Hepatocyte (in vitro differentiated cells): ENCODE measurements at places on chromosomes 4 and X. TPM values are rescaled to one million over a fixed set of nuclear protein-coding genes. Genes with fewer than 3 reads are reported as not detected.

BRS3 gene
- 0.04 TPM in 1 of 2 replicates, not detected in the other for total RNA-seq

SSX4B gene
- not detected in 2 replicates for total RNA-seq

AREG gene
- total RNA-seq, result 116 and 128 TPM in 2 replicates

QRFPR gene
- 0.17 and 0.68 TPM in 2 replicates for total RNA-seq
